ENCODE measurements at places on chromosomes 16 and 17.

GRCh38 chr16:49781401-49781800, 74.5 kb downstream of the ZNF423 start:
- no peak for DNase-seq

DNA sequence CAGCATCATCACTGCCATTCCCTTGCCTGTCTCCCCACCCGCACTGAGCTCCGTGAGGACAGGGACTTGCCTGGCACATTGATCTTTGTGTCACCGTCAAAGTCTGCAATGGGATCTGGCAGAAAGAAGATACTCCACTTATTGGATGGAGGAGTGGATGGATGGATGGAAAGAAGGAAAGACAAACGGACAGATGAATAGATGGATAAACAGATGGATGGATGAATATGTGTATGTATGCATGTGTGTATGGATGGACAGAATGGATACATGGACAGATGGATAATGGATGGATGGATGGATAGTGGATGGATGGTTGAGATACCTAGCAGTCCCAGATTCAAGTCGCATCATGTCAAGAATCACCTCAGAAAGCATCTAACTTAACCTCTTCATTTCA, 99.9 kb downstream of the SDK2 start:
- DNase-seq, result no peak

DNA sequence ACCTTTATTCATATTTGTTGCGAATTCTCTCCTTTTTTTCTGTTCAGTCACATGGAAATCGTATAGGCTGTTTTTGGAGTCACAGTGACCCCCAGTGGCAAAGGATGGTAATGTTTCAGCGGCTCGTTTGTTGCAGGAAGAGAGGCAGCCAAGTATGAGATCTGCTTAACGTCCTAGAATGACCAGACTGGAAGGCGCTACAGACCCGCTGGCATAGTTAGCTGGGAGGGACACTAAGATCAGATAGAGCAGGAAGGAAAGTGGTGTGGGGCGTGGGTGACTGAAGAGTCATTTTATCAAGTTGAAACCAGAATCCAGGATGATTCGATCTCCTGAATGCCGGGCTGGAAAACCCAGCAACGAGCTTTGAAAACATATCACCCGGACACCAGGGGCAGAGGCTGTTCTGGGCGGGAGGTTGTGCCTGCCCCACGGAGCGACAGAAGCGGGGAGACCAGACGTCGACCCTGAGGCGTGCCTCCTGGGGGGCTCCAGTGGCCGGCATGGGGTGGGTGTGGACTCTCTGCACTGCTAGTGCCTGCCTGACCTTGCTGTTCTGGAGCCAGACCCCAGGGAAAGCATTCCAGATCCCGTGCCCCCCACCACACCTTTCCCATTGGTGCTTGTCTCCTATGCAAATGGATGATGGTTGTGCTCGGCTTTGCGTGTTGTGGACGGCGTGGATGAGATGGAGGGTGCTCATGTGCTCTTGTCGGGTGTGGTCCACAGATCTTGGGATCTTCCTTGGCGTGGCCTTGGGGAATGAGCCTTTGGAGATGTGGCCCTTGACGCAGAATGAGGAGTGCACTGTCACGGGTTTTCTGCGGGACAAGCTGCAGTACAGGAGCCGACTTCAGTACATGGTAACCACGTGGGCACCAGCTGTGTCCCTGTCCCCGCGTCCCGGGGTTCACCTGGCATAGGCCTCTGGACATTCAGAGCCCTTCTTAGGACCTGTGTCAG, 7.7 kb downstream of the IL34 start:
- DNase-seq, result peak; percentile 87

DNA sequence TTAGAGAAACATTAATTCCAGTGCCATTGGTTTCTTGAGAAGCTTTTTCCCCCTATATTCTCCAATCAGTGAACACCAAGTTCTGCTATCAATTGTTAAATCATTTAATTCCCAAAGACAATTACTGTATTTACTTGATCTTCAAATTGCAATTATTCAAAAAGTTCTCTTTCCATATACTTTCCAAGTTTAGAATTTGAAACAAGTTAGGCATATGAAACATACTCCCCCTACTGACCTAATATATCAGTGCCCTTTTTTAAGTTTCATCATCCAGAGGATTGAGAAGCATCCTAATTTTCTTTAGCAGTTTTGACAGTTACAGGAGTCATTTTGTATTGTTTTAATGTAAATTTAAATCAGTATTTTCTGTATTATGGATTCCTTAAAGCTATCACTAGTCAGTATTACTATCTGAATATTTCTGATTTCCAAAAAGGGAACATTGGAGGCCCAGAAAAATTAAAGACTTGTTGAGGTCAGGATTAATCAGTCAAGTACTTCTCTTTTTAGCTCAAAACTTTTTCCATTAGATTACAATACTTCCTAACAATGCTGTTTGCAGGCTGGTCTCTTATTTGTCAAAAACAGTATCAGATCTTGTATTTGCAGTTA, 16.3 kb downstream of the MEIOC start:
- DNase-seq, result peak; percentile 15

DNA sequence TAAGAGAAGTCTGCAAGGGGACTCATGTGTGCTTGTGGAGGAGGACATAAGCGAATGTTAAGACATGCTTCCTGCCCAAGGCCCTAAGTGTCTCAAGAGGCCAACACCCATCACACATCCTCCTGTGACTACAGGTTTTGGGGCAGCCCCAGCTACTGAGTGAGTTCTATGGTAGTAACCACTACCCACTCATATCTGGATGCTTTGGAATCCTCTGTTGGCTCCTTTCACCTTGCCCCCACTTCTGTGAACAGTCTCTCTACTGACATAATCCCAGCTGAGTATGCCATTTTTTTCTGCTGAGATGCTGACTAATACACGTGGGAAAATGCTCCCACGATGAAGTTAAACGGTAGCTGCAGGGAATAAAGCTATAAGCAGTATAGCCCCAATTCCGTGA, 153.5 kb downstream of the VPS53 start:
- DNase-seq, result no peak

GRCh38 chr17:80970044-80970761, 21.4 kb upstream of the CHMP6 start:
- no peak for DNase-seq

DNA sequence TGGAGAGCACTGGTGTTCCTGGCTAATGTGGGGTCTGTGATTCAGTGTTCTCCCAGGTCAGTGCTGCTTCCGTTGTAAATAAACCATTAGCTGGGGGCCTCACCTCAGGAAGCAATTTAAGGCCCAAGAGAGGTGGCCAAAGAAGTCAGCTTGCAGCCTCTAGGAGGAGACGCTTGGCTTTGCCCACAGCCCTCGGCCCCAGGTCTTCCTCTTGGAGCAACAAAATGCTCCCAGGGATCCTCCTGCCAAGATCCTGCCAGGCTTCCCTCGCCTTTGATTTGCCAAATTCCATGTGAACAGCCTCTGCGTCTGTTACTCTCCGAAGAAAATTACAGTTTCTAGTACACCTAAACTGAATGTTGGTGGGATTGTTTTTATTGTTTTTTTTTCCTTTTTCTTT, 62.4 kb upstream of the TBX2 start:
- no peak for DNase-seq

DNA sequence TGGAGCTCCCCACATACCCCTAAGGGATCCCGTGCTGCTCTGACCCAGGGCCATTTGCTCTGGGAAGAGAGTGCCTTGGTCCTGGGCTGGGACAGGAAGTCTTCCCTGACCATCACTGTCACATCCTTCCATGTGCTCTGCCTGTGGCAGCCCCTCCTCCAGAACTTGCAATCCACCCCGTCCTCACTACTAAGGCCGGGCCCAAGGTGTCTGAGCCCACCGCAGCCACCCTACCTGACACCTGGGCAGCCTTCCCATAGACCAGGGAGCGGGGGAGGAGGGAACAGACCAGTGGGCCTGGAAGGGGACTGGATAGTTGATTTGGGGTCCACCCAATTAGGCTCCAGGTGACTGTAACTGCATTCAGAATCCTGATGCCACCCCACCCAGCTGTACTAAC, 117.5 kb upstream of the CRHR1 start:
- no peak for DNase-seq

GRCh38 chr17:2087597-2088211, 32.8 kb downstream of the HIC1 start:
- peak; percentile 27 for DNase-seq

DNA sequence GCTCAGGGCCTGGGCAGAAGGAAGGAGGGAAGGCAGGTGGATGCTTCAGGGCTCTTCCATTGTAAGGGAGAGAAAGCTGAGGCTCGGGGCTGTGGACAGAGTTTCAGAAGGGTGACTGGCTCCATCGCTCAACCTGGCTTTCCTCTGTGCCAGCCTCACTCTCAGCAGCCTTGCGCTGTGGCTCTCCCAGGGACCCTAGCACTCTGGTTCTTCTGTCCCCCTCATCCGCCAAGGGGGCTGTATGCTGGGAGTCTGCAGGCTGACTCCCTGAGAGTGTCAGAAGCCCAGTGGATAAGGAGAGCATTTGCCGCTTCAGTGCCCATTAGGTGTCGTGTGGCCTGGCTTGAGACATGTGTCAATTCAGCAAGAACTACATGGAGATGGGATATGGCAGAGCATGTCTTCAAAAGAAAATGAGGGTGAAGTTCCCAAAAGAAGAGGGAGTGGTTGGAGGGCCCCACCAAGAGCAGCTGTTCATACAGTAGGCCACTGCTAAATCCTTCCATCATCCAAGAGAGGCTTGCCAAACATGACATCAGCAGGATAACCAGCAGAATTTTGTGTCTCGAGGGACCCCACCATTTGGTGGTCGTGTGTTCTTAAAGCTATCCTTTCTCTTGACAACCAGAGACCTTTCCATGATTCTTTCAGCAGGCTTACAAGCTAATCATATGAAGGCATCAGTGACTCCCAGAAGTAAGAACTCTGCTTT, 148.2 kb downstream of the IRX5 start:
- DNase-seq, result no peak

DNA sequence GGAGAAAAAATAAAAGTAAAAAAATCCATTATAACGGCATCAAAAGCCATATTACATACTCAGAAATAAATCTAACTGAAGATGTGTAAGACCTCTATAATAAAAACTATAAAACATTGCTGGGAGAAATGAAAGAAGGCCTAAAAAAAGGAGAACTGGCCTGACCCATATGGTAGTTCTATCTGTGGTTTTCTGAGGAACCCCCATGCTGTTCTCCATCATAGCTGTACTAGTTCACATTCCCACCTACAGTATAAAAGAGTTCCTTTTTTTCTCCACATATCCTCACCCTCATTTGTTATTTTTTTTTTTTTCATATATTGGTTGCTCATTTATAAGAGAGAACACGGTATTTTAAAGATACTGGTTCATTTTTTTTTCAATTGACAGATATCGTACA, 191.8 kb downstream of the STX8 start:
- no peak for DNase-seq

DNA sequence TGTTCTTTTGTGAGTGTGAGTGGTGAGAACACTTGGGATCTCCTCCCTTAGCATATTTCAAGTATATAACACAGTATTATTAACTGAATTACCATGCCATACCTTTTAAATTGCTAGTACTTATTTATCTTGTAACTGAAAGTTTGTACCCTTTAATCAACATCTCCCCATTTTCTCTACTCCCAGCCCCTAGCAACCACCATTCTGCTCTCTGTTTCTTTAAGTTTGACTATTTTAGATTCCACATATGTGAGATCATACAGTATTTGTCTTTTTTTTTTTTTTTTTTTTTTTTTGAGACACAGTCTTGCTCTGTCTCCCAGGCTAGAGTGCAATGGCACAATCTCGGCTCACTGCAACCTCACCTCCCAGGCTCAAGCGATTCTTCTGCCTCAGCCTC, 117.6 kb upstream of the CACNG3 start:
- DNase-seq, result no peak
